B cell (primary cell): ENCODE measurements at places on chromosomes 6 and 20. TPM values are rescaled to one million over a fixed set of nuclear protein-coding genes. Genes with fewer than 3 reads are reported as not detected.
A peak's percentile ranks its signal among the peaks of the same experiment; 100 is the strongest.

Gene ID4
- not detected in 2 replicates for total RNA-seq

Gene LINC00237
- not detected in 2 replicates for total RNA-seq

Gene UNC5CL
- 4.6 and 4.7 TPM in 2 replicates for total RNA-seq

Gene VARS2
- 41.0 and 41.6 TPM in 2 replicates for total RNA-seq

Gene KCTD20
- 37.5 and 44.3 TPM in 2 replicates for total RNA-seq

Gene SCAF8
- total RNA-seq: 75.2 and 77.9 TPM in 2 replicates

Gene TTBK1
- 0.07 TPM in 2 replicates for total RNA-seq

Gene ANKRD66
- not detected in 2 replicates for total RNA-seq

Gene SLCO4A1
- 79.2 and 79.5 TPM in 2 replicates for total RNA-seq

Gene PTCRA
- total RNA-seq: not detected in 2 replicates

Gene MEP1A
- total RNA-seq: not detected in 2 replicates

Gene SPATA25
- total RNA-seq: 2.4 and 2.9 TPM in 2 replicates

Gene C6orf163
- total RNA-seq: 10.0 and 11.8 TPM in 2 replicates

GRCh38 chr20:64065974-64066343 lies 3.0 kb downstream of the TCEA2 start:
- DNase-seq: peak; percentile 80

DNA sequence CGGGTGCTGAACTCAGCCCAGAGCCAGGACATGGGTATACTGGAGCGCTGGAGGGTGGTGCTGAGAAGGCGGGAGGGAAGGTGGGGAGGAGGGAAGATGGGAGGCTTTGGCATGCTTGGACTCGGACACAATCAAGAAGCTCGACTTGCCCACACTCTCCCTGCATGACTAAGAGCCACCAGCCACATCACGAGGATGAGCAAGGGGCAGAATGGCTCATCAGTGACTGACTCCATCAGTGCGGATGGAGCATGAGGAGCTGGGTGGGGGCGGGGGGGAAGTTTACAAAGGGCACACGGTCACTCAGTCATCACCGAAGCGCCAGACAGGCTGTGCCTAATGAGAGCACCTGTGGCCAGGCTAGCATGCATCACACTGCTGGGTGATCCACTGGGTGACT lies 222.8 kb downstream of the KIF16B start:
- no peak for DNase-seq

GRCh38 chr6:82270881-82271635 lies 23.5 kb upstream of the IBTK start:
- DNase-seq: peak; percentile 37

DNA sequence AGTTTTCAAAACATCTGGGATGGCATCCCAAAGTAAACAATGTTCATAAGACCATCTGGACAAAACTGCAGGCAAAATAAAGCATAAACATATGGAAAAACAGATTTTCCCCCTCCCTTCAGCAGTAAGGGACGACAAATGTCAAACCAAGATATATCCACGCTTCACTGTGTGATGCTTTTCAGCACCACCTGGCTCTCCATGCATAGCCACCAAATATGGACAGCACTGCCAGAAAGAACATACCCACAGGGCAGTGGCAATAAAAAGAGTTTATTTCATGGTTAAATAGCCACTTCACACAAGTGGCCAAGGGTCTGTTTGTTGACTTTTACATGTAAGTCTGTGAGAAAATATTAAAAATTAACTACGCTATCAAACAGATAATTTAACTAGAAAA lies 23.1 kb downstream of the USP45 start:
- no peak for DNase-seq

DNA sequence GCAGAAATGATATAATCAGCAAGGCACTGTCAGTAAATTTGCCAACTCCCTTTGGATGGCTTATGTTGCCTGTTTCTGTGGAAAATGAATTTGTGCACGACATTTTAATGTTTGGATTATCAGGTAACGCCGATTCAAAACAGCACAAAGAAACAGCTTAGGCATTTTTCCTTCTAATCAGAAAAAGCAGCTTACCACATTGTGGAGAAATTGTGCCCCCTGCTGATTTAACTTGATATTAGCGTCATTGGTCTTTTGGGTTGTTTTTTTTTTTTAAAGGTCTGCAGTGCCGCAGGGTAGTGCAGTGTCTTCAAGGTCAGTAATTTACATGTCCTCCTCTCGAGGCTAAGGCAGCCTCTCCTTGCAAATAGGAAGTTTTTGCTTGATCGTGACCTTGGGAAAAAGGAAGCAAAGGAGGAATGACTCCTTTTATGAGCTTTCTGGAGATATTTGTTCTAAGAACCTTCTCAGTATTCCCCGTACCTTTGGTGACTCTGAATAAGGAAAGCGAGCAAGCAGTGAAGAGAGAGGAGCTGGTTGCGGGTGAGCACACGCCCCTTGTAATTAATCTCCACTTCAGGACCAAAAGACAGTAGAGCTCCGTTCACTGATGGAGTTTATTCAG lies 79.1 kb downstream of the ELOVL4 start:
- DNase-seq: peak; percentile 56

DNA sequence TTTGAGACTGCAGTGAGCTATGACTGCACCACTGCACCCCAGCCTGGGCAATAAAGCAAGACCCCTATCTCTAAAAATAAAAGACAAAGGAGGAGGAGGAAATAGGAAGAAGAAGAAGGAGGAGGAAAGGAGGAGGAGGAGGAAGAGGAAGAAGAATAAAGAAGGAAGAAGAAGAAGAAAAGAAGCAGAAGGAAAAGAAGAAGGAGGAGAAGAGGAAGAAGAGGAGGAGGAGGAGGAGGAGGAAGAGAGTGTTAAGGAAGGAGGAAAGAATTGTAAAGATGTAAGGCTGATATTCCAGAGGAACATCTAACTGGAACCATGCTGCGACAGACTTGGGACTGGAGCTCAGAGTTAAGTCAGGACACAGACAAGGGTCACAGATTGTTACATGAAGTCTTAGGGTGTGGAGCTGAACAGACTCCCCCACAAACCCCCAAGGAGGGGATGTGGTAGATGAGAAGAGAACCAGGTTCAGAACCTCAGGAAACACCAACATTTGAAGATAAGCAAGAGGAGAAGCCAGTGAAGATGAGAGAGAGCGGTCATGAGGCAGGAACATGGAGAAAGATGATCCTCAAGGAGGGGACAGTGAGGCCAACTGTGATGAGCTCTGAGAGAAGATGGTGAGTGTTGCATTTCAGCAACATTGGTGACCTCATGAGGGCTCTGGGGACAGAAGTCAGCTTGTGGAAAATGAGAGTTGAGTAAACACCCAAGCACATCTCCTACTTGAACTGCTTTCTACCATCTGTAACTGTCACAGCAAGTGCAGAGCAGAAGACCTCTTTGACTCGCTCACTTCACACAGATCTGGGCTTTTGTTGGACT lies 118.2 kb downstream of the CD164 start:
- no peak for DNase-seq

GRCh38 chr20:18715564-18715963 lies 98.0 kb upstream of the SCP2D1 start:
- no peak for DNase-seq

DNA sequence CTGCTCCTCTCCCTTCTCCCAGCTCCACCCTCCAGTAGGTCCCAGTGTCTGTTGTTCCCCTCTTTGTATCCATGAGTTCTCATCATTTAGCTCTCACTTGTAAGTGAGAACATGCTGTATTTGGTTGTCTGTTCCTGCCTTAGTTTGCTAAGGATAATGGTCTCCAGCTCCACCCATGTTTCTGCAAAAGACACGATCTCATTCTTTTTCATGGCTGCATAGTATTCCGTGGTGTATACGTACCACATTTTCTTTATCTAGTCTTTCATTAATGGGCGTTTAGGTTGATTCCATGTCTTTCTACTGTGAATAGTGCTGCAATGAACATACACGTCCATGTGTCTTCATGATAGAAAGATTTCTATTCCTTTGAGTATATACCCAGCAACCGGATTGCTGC lies 136.6 kb downstream of the MYLK4 start:
- DNase-seq: no peak

DNA sequence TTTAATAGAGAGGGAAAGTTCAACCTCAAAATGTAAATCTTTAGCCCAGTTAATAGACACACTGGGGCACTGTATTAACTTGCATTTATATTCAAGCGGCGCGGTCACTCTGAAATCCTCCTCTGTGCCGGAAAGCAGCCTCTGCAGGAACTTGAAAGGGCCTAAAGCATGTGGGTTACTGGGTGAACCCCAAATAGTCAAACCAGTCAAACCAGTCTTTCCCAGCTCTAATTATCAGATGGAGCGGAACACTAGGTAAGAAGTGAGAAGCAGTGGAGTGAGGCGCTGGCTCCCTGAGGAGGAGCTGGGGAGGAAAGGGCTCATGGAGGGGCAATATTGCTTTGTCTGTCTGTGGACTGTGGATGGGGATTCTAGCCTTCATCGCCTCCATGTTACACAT lies 531.3 kb downstream of the QKI start:
- no peak for DNase-seq

- no peak for DNase-seq
Observed at GRCh38 chr6:79810871-79811270, 136.5 kb downstream of the ELOVL4 start.

DNA sequence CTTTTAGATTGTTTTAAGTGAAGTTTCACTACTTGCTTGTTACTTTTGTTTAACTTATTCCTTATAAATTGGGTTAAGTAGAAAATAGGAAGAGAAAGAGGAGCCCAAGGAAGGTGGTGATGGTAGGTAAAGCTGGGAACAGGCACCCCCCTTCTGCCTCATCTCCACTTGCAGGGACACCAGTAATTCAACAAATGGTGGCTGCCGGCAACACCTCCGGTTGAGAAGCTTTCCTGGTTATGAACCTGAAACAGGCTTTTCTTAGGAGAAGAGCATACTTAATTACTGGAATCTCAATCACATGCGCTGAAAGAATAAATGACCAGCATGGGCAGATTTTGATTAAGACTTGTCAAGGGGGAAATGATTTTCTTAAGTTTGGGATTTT lies 158.9 kb upstream of the ZNF217 start:
- DNase-seq: no peak

GRCh38 chr6:67952948-67953347 lies 682.1 kb upstream of the ADGRB3 start:
- DNase-seq: no peak

- DNase-seq: no peak
Observed at GRCh38 chr20:57071283-57071731, 195.1 kb downstream of the BMP7 start.

DNA sequence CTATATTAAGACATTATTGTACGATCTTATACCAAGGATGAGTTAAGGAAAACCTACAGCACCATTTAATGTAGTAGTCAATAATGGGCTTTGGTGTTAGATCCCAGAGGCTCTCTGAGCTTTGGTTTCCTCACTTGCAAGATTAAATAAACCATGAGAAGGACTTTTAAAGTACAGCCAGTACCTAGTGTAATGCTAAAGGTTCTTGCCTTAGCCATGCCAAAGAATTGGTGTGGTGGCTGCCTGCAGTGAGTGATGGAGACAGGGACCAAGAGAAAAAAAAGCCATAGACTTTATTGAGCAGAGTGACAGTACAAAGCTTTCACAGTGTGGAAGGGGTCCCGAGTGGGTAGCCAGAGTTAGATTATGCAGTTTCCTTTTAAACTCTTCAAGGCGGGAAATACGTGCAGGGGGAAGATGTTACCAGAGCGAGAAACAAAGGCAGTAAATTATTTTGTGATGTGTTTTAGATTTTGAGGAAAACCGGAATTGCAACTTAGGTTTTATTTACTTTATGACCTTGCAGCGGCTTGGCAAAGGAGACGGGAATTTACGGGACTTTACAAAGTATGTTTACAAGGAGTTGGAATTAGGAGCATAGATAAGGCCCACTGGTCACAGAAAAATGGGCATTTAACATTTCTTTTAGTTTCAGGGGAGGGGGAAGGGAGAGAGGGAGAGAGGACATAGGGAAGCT lies 100.4 kb downstream of the MYO6 start:
- no peak for DNase-seq

- DNase-seq: no peak
Observed at GRCh38 chr6:127634178-127634577, 57.2 kb downstream of the C6orf58 start.

DNA sequence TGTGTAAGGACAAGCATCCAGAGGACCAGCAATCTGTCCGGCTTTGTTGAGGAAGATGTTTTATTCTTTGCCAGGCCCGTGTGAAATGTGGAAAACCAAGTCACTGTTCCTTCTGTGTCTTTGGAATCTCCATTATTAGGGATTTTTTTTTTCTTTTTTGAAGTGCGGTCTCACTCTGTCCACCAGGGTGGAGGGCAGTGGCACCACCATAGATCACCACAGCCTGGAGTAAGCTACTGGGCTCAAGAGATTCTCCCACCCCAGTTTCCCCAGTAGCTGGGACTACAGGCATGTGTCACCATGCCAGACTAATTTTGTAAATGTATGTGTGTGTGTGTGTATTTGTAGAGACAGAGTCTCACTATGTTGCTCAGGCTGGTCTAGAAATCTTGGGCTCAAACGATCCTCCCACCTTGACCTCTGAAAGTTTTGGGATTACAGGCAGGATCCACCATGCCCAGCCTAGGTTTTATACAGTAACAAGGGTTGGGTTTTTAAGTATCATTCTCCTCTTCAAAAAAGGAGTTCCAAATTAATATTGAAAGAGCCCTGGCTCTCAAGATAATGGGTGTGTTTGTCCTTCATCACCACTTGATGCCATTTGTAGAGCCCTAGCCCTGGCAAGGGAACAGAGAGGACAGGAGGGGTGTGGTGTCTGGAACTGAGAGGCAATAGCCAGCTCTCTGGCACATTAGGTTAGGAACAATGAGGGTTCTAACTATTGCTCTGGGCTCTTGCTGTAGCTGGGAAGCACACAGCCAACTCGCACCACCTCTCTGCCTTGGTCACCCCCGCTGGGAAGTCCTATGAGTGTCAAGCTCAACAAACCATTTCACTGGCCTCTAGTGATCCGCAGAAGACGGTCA lies 3.1 kb downstream of the LAMP5 start:
- no peak for DNase-seq

- no peak for DNase-seq
Observed at GRCh38 chr6:168025831-168026710, 28.6 kb downstream of the KIF25 start.

GRCh38 chr20:58511364-58511763 lies 3.8 kb downstream of the APCDD1L start:
- DNase-seq: no peak

DNA sequence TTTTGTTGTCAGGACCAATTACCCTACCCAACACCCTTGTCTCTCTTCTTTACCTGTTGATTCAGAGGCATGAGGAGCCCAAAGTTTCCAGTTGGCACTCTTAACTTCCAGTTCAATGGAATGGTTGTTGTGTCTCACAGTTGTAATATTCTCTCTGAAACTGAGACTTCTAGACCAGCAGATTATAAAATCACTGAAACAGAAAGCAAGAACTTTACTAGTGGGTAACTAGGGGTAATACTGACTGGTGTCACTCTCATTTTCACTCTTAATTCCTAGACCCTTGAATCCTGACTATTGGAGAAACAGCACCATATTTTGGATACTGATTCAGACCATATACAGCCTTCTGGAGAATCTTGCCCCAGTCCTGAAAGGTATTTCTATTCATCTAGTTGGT lies 140.2 kb upstream of the MMS22L start:
- DNase-seq: no peak
